ENCODE measurements at places on chromosomes 3 and 15.

- peak; percentile 32 for DNase-seq
Measured at GRCh38 chr3:120093119-120093910, 932 bp downstream of the GSK3B start.

GRCh38 chr3:134260987-134261386 is 10.3 kb upstream of the RYK start:
- no peak for DNase-seq

DNA sequence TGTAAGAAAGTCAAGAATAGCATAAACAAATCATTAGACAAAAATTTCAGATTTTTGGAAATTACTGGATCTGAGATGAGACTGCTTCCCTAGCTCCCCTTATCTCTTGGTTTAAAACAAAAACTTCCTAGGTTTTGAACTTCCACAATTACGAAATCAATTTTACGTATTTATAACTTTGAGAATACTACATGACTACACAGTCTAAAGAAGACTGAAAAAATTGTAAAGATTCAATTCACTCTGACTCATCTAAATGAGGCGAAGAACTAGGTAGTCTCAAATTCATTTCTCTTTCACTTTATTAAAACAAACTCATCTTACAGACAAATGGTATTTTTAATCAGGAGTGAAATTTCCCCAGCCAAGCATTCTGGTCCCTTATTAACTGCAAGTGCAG is 10.3 kb downstream of the CCDC54 start:
- DNase-seq = no peak

DNA sequence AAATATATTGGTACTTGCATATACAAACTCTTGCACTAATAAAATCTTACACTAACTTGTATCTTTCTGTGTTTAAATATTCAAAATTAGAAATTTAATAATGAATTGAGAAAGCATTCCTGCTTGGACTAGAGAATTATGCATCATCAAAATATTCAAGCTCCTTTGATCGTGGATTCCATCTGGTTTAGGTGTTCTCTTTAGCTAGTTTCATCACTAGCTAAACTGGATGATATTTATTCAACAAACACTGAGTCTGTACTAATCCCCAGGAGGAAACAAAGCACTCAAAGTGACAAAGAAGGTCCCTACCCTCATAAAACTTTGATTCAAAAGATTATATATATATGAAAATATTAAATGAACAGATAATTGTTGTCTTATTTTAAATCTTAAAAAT is 1360.9 kb upstream of the ALCAM start:
- no peak for DNase-seq

- DNase-seq = no peak
Measured at GRCh38 chr3:122969585-122970469, 57.7 kb downstream of the SEMA5B start.

DNA sequence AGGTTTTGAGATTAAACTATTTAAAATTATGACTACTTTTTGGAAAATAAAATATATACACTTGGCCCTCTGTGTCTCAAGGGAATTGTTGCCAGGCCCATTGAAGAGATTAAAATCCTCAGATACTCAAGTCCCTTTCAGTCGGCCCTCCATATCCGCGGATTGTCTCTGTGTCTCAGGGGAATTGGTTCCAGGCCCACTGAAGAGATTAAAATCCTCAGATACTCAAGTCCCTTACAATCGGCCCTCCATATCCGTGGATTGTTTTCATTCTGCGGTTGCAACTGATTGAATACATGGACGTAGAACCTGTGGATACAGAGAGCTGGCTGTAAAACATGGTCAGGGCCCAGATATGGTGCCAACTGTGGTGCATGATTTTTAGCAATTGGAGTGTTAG is 15.7 kb upstream of the LRCH3 start:
- DNase-seq = no peak

DNA sequence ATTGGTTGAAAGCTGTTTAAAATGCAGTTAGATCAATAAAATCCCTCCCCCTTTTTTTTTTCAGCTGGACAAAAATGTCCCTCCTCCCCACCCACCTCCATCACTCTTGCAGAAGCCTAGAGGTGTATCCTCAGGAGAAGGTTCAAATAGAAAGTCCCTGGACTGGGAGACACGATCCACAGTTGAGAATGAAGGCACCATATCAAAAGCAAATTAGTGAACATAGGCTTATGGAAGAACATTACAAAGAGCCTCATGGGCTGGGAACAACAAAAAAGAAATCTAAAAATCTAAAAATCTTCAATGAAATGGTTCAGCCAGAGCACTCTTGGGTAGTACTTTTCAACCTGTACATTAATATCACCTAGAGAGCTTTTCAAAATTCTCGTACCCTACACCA is 46.2 kb downstream of the GHSR start:
- no peak for DNase-seq

DNA sequence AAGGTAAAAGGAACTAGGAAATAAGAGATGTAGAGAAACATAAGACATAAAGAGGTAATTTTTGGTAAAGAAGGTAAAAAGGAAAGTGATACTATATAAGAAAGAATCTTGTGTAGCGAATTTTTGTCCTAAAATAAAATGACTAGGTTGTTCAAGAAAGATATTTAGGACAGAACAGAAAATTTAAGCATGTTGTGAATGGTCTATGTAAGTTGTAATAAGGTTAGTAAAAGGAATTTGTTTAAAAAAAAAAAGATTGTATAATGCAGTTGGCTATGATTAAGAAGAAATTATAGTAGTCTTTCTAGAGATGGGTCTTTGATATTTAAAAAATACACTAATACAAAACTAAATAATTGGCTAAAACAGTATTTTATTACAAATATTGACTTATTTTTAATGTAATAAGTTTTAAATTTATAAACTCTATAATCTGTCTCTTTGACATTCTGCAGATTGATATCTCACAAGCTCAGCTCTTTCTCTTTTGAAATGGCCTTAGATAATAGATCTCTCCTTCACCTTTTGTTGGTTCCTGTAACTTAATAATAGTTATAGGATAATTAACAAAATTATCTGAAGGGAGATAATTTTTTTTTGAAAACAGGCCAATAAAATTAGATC is 3.7 kb upstream of the SLC41A3 start:
- no peak for DNase-seq

- DNase-seq = no peak
Measured at GRCh38 chr15:89107984-89108383, 19.7 kb downstream of the ABHD2 start.

GRCh38 chr3:62131620-62132019 is 241.7 kb downstream of the FEZF2 start:
- no peak for DNase-seq

- DNase-seq = no peak
Measured at GRCh38 chr15:85743392-85744055, 51.2 kb downstream of the KLHL25 start.

GRCh38 chr3:45991341-45991740 is 4.3 kb downstream of the FYCO1 start:
- no peak for DNase-seq

DNA sequence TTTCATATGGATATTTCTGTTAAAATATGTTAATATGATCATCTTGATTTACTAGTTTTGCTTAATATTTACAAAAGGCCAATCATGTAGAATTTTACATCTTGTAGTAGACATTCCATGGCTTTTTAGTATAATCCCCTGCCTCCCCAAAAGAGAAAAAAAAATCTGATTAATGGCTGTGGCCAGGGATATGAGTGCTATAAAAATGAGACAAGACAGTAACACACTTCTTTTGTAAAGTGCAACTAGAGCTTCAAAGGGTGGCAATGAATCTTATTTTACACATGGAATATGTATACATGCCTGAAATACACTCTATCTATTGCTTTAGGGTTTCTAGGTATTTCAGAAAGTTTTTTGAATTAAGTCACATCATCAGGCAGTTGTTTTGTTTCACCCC is 112.2 kb upstream of the NANOGP8 start:
- DNase-seq = no peak

DNA sequence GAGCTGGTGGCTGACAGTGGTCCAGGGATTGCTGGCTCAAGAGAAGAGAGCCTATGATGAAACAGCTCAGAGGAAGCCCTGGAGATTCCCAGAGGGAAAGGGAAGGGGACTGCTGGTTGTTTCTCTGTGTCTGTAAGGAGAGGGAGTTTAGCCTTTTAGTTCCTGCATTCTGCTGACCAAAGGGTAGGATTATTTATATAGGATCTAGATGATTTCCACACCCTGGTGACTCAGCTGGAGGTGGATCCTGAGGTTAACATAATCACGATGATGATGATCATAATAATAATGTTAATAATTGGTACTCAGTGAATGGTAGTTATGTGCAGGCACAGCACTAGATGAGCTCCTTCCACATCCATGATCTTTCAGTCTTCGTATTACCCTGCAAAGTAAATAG is 144.9 kb downstream of the EPHB1 start:
- no peak for DNase-seq

GRCh38 chr3:45066109-45066801 is 40.2 kb downstream of the CLEC3B start:
- no peak for DNase-seq

DNA sequence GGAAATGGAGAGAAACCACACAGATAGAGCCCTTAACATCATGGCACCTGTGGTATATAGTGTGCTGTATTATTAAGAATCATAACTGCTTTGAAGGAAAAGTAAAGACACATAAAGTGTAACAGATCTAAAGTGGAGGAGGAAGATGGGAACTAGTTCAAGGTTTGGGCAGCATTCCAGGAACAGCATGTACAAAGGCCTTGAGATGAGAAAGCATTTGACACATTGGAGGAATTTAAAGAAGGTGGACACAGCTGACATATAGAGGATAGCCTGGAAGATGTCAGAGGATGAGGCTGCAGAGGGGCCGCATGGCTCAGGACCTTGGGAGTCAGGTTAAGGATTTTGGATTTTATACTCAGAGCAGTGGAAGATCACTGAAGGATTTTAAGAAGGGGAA is 39.0 kb downstream of the LRTM1 start:
- no peak for DNase-seq

DNA sequence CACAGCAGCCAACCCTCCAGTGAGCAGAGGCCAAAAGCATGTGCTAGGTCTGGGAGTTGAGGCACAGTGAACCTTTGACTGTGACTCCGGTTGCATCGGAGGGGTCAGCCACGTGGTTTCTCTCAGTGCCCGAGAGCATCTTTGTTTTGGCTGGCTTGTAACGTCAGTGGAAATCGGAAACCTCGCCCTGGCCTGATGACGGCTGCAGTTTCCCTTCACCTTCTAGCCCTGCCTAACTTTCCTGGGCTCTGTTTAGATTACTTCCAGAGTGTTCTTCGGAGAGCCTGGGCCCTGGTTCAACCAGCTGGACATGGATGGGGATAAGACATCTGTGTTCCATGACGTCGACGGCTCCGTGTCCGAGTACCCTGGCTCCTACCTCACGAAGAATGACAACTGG is 56.6 kb downstream of the MESD start:
- no peak for DNase-seq

GRCh38 chr15:60065951-60066350 is 61.8 kb downstream of the FOXB1 start:
- DNase-seq = no peak

DNA sequence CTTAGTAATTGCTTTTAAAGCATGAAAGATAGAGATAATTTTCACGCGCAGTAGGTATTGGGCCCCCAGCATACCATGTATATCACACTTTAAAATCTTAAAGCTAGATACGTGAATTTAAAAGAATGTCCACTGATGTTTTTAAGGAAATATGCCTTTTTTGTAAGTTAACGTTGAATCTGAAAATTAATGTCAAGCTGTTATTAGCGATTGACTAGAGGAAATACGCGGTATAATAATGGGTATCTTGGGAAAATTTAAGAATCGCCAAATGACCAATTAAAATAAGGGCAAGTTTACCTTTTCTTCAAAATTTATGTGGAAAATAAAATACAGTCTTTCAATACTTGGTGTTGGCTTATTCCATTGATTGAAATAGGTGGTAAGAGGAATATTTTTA is 13.3 kb upstream of the CHD2 start:
- peak; percentile 3 for DNase-seq

- no peak for DNase-seq
Measured at GRCh38 chr3:170021083-170021482, 16.7 kb upstream of the GPR160 start.

DNA sequence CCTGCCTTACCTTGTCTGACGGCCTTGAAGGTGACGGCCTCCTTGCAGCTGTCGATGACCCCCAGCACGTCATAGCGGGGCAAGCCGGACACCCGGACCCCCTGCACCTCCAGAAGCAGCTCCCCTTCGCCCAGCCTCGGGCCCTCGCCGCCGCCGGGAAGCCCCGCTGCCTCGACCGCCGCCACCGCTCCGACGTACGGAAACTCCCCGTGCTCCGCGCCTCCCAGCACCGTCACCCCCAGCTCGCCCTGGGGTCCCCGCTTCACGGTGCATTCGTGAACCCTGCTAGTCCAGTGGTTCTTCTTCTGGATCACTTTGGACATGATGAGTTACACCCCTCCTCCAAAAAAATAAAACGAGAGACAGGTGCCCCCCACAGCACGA is 740 bp downstream of the MAGI1 start:
- no peak for DNase-seq

GRCh38 chr3:112293368-112294321 is at the start of gene SLC9C1:
Gene SLC9C1 (minus strand): TSS chr3:112294216. CDS start chr3:112286791, 7,425 bp downstream.
- DNase-seq = peak; percentile 66

GRCh38 chr3:132174500-132174899 is 139.7 kb upstream of the CPNE4 start:
- no peak for DNase-seq

DNA sequence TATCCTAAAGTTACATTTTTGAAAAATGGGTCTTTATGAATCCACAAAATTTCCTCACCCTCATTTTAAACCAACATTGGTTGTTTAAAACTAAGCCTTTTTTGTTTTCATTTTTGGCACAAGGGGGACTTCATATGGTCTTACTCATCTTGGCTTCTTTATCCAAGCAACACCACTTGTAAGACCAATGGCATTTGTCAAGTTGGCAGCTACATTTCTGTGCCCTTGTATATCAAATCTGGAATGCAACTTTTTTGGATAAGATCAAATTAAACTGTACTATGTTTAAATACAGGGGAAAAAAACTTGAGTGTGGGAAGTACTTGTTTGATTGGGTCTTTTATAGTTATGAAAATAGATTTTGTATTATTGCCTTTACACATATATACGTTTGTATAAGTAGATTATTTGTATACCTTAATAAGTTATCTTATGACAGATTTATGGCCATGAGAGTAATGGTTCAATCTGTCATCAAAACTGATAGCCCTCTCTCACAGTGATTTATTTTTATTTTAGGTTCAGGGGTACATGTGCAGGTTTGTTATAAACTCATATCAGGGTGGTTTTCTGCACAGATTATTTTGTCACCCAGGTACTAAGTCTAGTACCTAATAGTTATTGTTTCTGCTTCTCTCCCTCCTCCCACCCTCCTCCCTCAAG is 43.4 kb downstream of the GPR160 start:
- DNase-seq = no peak

- no peak for DNase-seq
Measured at GRCh38 chr15:26020871-26021270, 157.7 kb upstream of the ATP10A start.

DNA sequence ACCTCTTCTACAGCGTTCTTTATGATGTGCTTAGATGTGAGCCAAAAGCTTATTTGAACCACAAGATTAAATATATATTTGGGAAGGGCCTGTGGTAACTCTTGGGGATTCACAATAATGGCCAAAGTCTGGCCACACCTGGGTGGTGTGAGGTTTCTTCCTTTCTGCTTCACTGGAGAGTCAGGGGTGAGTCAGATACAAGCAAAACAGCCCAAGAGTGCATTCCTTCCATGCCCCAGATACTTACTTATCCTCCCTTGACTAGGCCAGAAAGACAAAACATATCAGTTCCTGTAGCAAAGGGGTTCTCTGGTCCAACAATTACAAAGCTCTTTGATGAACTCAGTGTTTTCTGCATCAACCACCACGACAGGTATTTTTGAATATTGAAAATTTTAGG is 941 bp downstream of the ZBED2 start:
- no peak for DNase-seq

Data from CD4-positive, alpha-beta T cell treated with Interleukin-10 for 1 hour (primary cell).